Activated naive CD8-positive, alpha-beta T cell treated with anti-CD3 and anti-CD28 coated beads, Interleukin-2, amount 50 U/mL, for 16 hours (primary cell): ENCODE measurements at places on chromosomes 16 and 17.

DNA sequence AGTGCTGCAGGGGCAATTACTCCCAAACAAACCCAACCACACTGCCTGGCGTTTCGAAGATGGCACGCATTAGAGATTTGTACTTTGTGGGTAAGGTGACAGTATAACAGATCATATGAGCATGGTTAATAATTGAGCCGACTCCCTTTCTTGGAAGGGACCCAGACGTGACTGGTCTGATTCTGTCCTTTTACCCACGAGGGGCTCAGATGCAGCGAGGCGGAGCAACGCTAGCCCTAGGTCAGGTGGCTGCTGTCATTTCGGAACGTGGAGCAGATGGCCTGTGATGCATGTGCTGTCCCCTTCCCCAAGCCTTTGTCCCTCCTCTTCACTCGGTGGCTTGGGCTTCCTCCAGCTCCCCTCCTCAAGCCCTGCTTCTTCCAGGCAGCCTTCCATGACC is 84.2 kb downstream of the SNX29 start:
- DNase-seq: no peak

GRCh38 chr17:71914812-71915211 is 206.0 kb upstream of the SOX9 start:
- DNase-seq: no peak

DNA sequence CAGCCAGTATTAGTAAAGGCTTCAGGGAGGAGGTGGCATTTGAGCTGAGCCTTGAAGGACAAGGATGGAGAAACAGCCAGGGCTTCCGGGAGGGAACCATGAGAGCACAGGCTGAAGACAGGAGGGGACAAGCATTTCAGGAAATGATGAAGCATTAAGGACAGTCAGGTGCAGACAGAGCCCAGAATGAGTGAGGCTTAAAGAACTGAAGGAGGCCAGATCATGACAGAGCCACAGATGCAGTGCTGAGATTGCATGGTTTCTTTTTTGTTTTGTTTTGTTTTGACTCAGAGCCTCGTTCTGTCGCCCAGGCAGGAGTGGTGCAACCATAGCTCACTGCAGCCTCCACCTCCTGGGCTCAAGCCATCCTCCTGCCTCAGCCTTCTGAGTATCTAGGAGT is 211.5 kb downstream of the SOX9 start:
- DNase-seq: no peak

GRCh38 chr17:80695979-80696378 is 151.3 kb downstream of the RPTOR start:
- no peak for DNase-seq

GRCh38 chr17:64123114-64123513 is 6.8 kb downstream of the ERN1 start:
- DNase-seq: no peak

DNA sequence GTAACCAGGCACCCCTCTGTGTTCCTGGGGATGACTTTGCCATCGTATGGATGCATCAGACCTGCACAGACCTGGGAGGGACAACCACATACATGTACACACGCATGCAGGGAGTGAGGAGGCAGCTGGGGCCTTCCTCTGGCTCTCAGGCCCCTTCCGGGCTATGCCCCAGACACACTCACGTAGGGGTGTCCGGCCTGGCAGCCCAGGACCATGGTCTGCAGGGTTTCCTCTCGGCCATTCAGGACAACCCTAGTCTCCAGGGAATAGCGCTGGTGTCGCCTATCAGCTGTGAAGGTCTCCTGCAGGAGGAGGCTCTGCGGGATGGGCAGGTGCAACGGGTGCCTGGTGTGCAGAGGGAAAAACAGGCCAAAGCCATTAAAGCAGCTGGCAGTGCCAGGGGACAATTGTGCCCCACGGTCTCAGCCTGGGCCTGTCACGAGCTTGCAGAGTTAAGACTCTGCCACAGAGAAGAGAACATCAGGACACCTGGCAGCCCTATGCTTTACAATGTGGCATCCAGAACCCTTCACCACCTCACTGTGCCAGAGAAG is 101.4 kb downstream of the RMI2 start:
- no peak for DNase-seq
